ENCODE measurements at places on chromosomes 4 and X. TPM values are rescaled to one million over a fixed set of nuclear protein-coding genes. Genes with fewer than 3 reads are reported as not detected.

FGF5 gene
- total RNA-seq = not detected

RBM46 gene
- not detected for total RNA-seq

ABRAXAS1 gene
- 6.2 TPM for total RNA-seq

KLHL4 gene
- 0.25 TPM for total RNA-seq

Measured in gastrocnemius medialis (tissue), 4 donors.